ENCODE measurements at places on chromosomes 2 and 18.

GRCh38 chr2:96251721-96252292 lies 14.0 kb downstream of the TMEM127 start:
- DNase-seq: no peak

GRCh38 chr2:224838335-224838734 lies 122.2 kb upstream of the CCDC195 start:
- DNase-seq: no peak

DNA sequence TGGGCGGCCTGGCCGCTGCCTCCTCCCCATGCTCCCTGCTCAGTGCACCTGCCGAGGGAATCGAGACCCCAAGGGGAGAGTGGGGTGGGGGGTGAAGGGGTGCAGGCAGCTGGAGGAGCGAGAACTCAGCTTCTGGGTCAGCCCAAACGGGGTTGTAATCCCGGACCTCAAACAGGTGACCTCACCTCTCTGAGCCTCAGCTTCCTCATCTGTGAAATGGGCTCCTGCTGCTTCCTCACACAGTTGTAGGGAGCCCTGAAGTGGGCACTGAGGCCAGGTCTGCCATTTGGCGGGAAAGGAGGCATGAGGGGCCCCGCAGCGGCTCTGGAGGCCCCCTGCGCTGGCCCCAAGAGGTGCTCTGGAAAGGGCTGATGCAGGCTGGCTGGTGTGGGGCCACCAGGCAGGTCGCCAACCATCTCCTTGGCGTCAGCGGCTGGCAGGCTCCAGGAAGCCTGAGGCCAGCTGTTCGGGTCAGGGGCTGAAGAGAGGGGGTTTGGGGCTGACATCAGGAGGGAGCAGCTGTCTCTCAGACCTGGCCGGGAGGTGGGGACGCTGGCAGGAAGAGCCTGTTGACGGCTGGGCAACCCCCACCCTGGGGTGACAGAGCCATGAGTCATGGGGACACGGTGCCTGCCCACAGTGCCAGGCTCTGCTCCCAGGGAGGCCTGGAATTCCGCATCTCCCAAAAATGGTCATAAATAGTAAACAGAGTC lies 4.9 kb downstream of the KLHL30 start:
- no peak for DNase-seq

- DNase-seq: no peak
These were observed 950.6 kb downstream of the CNTNAP5 start for GRCh38 chr2:124975648-124976047.

DNA sequence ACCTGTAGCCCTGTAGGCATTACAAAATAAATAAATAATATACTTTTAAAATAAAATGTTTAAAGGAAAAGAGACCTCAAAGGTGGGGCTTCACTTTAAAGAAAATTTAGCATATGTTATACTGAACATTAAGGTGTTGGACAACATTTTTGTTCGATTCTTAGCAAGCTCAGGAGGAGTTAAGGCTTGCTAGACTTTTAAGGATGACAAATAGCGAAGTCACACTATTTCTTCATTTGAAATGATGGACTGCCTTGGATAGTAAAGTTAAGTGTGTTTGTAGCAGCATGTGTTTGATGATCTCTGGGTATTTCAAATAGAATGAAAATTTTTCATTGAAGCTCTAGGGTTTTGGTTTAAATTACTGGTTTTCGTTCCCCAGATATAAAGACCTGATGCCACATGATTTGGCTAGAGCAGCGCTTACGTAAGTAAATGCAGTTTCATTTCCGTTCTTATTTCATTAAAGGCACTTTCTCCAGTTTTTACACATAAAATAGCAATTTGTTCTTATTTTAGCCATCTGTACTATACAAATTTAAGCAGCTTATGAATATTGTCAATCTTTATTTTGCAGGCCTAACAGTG lies 24.9 kb downstream of the HADHB start:
- DNase-seq: no peak

- DNase-seq: no peak
These were observed 21.7 kb upstream of the CXCR4 start for GRCh38 chr2:136139631-136140030.

DNA sequence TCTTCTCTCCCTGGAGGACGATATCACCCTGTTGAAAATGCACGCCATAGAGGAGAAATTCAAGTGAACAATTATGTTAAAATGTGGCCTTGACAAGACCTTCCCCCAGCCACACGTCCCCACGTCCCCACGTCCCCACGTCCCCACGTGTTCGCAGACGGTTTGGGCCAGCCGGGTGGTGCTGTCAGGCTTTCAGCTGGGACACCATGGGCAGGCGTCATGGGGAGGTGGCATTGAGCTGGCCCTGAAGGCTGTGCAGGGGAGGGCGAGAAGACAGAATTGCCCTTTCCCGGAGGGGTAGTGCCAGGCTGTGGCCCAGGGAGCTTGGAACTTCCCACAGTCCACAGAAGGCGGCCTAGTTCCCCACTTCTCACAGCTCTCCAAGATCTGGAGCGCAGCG lies 240.7 kb upstream of the RAB6C start:
- DNase-seq: no peak

DNA sequence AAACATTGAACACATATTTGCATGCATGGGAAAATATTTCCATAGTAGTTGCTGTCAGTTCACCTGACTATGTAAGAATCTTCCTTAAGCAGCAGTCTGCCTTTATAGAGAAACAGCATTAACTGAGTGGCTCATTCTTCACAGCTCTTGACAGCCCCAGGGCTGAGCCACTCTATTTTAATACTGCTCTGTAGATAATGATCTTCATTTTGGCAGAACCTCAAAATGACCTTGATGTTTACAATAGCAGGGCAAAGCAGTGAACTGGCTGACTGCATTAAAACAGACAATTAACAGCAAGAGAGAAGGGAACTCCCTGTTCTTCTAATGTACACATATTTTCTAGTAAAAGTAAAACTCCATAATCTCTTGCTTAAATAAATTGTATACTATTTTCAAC lies 580.6 kb upstream of the SOX11 start:
- no peak for DNase-seq

GRCh38 chr2:75146606-75147332 lies 52.6 kb downstream of the TACR1 start:
- no peak for DNase-seq

DNA sequence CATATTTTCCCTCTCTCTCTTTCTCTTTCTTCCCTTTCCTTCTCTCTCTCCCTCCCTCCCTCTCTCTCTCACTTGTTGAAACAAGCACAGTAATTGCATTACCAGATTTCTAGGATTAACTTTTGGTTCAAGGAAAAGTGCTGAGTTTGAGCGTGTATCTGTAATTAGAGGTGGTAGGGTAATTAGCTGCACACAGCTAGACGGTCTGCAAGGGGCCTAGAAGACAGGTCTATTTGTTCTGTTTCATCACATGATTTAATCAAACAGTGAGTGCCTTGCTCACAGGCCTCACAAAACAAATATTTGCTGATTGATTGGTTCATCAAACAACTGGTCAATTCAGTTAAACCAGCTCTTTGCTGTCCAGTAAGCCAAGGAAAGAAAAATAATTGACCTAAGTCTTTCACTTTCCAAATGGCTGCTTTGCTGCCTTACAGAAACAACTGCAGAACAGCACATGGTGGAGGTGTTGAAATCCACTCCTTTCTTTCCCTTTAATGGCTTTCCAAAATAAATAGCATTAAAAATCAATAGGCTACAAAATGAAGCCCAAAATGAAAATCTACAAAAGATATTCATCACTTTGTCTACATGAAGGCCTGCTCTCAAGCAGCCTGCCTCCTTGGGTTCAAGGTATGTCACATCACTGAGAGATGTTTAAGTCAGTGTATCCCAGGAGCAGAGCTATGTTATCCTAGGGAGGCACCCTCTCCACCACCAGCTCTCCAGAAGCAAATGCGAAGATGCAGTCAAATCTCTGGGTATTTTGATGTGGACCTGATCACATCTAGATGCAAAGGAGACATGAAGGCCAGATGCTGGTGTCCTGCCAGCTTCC lies 264.4 kb upstream of the SIX2 start:
- no peak for DNase-seq

GRCh38 chr2:111157798-111158197 lies 37.1 kb downstream of the BCL2L11 start:
- DNase-seq: no peak

DNA sequence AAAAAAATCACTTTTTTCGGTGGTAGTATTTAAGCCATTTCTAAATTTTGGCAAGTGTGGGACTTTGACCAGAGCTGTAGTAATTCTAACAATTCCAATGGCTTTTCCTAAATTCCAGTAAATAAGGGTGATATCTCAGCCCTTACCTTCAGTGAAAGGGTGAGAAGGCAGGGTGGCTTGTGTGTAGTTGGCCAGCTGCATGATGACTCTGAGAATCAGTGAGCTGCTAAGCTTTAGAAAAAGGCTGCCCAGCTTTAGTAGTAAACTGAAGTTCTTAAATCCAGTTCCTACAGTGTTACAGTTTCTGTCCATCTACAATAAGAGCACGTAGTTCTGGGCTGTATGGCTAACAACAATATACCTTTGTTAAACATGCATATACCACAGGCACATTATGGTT lies 42.0 kb downstream of the OXER1 start:
- no peak for DNase-seq

DNA sequence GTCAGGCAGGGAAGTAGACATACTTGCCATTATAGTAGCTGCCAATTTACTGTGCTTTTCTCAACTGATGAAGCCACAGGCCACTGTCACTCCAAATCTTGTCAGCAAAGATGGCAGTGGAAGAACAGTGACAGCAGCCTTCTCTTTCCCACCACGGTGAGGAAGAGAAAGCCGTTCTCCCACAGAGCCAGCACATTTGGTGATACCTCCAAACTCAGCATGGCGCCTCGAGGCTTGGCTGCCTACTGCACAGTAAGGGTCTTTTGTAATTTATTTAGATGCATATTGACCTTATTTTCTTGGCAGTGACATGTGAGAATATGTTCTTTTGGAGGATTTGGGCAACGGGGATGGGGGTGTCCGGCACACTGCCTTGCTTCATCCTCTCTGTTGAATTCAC lies 117.2 kb upstream of the CDH20 start:
- DNase-seq: no peak

- DNase-seq: no peak
These were observed 23.9 kb downstream of the CTLA4 start for GRCh38 chr2:203891474-203891873.

GRCh38 chr18:38747153-38747552 lies 1181.6 kb upstream of the CELF4 start:
- no peak for DNase-seq

GRCh38 chr2:17652681-17653394 lies 100.8 kb downstream of the SMC6 start:
- no peak for DNase-seq

GRCh38 chr2:124805060-124805459 lies 780.0 kb downstream of the CNTNAP5 start:
- no peak for DNase-seq

- DNase-seq: no peak
These were observed 228.0 kb upstream of the MEX3C start for GRCh38 chr18:51425475-51425874.

GRCh38 chr2:98496750-98497493 lies 52.3 kb downstream of the INPP4A start:
- no peak for DNase-seq

DNA sequence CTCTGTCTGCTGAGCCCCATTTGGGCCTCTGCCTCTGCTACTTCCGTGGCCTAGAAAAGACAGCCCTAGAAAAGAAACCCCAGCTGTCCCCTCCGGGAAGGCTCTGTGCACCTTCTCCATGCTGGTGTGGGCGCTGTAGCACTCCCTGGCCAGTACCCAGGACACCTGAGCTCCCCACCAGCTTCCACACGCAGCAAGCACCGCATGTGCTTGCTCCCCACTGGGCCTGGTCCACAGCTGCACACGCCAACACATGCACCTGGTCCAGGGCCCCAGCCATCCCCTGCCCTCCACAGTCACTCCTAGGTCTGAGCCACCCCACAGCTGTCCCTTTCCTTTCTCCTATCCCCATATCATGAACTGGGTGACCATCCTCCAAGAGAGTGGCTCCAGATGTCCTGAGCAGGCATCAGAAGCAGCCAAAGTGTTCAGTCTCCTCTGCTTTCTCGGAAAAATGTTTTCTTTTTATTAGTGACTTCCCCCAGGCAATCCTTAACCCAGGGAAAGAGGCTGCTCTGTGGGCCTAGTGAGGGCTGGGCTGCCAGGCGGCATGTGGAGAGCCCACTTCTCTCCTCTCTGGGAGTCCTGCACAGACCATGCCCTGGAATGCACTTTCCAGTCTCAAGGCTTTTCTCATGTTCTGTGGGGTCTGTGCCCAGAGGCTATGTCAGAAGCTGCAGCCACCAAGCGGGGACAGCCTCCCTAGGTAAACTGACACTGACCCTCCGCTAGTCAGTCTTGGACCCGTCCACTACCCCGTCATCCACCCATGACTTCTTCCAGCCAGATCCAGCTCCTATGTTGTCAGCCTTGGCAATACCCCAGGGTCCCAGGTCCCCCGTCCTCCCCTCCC lies 133.7 kb downstream of the KLHL29 start:
- DNase-seq: no peak

- DNase-seq: no peak
These were observed 75.9 kb downstream of the ADCYAP1 start for GRCh38 chr18:980586-980985.

DNA sequence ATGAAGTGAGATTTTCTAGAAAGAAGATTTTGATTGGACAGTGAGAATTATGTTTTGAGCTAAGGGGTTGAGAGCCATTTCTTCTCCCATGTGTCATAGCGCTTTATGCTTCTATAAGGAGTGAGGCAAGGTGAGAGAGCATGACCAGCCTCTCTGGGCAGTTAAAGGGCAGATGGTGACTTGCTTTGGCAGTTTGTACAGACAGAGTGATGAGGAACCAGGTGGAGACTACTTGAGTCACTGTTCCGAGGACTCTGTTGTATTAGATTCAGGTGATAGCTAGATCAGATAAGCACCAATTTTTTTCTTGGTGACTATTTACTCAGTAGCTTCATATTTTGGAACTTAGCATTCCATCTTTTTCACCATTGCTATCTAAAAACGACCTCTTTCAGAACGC lies 4.5 kb downstream of the CRIM1 start:
- no peak for DNase-seq

- no peak for DNase-seq
These were observed 17.4 kb downstream of the CFAP210 start for GRCh38 chr2:169676850-169677249.

DNA sequence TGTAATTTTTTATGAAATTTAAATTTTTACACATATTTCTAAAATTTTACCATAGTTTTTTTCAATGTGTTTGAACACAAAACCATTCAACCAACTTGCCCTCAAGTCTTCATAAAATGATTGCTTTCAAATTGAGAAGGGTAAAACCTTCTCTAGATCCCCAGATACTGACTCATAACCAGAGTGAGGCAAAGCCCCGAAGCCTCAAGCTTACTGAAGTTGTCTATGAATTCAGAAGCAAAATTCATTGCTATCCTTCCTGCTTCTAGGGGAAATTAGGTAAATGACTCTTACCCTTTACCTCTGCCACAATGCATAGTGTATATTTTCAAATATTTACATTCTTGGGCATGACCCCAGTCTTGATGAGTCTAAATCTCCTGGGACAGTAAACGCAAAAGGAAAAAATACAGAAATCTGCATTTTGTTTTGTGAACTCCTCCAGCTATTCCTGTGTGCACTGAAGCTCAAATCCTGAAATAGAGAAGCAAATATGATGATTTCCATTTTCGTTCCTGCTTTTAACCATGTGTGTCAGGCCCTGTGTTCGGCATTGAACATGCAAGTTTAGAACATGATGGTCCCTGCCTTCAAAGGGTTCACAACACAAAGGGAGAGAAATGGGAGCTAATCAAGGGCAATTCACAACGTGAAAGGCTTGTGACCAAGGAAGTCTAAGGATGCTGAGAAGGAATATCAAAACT lies 246.3 kb downstream of the SUCLG1 start:
- no peak for DNase-seq

Data from activated naive CD4-positive, alpha-beta T cell (primary cell).